ENCODE measurements at places on chromosomes 13 and 19.

- DNase-seq: no peak
These were observed 405.0 kb upstream of the ZNF507 start for GRCh38 chr19:31940396-31940795.

GRCh38 chr13:43877326-43877725, 2.2 kb downstream of the CCDC122 start:
- DNase-seq: no peak

GRCh38 chr13:20326276-20326675, 94.2 kb upstream of the GJB6 start:
- DNase-seq: no peak

GRCh38 chr19:46283771-46284170, 13.1 kb upstream of the HIF3A start:
- DNase-seq: no peak

DNA sequence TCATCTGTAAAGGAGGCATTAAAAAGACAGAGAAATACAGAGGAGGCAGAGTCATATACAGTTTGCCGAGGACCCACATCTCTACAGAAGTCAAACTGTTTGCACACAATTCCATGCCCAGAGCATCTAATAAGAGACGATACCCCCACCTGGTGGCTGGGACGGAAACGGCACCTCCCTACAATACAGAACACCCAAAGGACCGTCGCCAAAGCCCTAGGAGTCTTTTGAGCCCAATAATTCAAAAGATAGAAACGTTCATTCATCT, 703 bp upstream of the PLEKHG2 start:
- DNase-seq: peak; percentile 69

DNA sequence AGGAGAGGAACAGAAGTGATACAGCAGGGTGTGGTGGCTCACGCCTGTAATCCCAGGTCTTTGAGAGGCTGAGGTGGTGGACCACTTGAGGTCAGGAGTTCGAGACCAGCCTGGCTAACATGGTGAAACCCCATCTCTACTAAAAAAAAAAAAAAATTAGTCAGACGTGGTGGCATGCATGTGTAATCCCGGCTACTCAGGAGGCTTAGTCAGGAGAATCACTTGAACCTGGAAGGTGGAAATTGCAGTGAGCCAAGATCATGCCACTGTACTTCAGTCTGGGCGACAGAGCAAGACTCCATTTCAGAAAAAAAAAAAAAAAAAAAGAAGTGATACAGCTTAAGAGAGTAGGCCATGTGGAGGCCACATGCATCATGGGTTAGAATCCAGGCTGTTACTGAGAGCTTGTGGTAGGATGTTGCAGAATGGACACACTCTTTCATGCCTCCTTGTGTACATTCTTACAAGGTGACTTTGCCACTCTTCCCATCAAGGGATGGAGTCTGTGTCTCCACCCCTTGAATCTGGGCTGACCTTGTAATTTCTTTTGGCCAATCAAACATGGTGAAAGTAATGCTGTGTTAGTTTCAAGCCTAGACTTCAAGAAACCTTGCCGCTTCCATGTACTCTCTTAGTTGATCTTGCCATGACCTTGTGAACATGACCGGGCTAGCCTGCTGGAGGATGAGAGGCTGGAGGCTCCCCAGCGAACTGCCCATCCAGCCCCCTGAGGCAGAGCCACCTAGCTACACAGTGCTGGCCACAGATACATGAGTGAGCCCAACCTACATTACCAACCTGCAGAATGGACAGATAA, 12.3 kb downstream of the FAM187B start:
- no peak for DNase-seq

DNA sequence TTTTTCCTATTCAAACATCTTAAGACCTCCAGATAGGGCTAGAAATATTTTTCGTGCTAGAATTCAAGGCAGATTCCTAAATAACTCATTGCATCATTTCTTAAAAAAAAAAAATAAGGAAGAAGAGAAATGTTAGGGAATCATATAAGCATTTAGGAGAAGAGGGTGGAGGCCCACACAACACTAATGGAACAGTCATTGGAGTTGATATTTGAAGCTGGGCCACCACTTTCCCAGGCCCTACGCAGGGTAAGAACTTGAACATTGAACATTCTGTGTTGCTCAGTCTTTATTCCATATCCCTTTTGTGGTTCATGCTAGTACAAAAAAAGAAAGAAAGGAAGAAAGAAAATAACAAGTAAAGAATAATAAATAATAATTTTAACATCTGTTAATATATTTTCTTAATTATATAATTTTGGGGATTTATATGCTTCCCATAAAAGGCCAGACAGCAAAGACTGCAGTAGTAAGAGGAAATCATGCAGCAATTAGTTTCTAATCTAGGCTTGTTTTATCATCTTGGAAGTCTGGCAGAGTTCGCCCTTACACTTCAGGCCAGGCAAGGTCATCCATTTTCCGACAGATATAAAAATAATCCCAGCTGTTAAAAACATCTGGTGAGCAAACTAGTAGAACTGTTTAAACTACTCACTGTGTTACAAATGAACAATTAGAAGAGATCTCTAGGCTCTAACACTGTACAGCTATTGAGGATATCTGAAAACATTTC, 127.7 kb downstream of the FRY start:
- no peak for DNase-seq

- DNase-seq: no peak
These were observed 1335.9 kb downstream of the UQCRFS1 start for GRCh38 chr19:27876976-27877512.

DNA sequence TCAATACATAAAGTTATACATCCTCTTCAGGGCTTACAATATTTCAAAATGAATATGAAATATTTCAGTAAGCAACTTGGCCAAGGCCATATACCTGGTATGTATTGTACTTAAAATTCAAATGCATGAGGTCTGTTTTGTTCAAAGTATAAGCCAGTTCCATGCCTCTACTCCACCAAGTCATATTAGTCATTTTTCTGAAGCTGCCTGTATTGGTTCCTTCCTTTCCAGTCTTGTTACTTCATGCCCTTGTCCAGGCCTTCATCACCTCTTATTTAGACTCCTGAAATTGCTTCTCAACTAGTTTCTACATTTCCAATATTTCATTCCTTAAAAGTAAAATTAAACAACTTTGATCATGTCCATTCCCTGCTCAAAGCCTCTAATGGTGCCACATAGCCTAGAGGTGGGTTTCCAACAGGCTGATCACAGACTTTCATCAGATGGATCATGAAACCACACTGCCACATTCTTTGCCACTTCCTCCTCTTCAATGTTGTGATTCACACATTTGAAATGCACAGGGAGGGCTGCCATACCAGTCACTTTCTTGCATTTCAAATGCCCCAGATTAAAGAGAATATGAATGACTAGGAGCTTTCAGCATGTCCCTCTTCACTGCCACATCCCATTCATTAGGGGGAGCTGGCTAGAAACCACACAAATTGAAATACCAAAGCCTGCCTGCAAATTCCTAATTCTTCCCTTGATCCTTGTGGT, 424.1 kb upstream of the DACH1 start:
- DNase-seq: no peak

DNA sequence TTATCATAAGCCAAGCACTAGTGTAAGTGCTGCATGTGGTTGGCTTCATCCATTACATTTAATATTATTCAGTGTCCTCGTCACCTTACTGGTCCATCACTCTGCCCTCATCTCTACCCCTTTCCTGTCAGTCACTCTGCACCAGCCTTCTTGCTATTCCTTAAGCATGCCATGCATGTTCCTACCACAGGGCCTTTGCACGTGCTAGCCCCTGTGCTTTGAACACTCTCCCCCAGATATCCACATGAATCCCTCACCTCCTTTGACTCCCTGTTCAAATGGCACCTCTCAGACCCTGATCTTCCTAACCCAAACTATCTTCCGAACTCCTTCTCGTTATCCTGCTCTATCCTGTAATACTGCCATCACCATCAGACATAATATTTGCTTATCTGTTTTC, 3.2 kb upstream of the RELB start:
- DNase-seq: no peak

- no peak for DNase-seq
These were observed 107.2 kb upstream of the MLNR start for GRCh38 chr13:49112782-49113525.

Measured in LNCaP clone FGC (cell line).